A549 treated with dexamethasone at 1 μM for 4 hours (cell line): ENCODE measurements at places on chromosomes 11 and 22. TPM values are rescaled to one million over a fixed set of nuclear protein-coding genes. Genes with fewer than 3 reads are reported as not detected.

The VWA5A gene
- 0.13 to 0.24 TPM (median 0.18 TPM) in 5 replicates for total RNA-seq

The MRPL21 gene
- 112 to 130 TPM (median 121 TPM) in 5 replicates for total RNA-seq

The ZC3H12C gene
- 5.8 to 13.3 TPM (median 10.5 TPM) in 5 replicates for total RNA-seq

The ABCC8 gene
- total RNA-seq, result 6.9 to 14.7 TPM (median 10.1 TPM) in 5 replicates

The MISFA gene
- 1.3 to 4.2 TPM (median 1.9 TPM) in 5 replicates for total RNA-seq

The LRRC32 gene
- 0.15 to 0.51 TPM (median 0.20 TPM) in 5 replicates for total RNA-seq

The C1QTNF4 gene
- 0.06 to 0.07 TPM in 2 of 5 replicates, not detected in the others for total RNA-seq

The ANO1 gene
- 2.6 to 4.4 TPM (median 3.9 TPM) in 5 replicates for total RNA-seq
